NCI-H187 (cell line): ENCODE measurements at places on chromosomes 12 and 14.

DNA sequence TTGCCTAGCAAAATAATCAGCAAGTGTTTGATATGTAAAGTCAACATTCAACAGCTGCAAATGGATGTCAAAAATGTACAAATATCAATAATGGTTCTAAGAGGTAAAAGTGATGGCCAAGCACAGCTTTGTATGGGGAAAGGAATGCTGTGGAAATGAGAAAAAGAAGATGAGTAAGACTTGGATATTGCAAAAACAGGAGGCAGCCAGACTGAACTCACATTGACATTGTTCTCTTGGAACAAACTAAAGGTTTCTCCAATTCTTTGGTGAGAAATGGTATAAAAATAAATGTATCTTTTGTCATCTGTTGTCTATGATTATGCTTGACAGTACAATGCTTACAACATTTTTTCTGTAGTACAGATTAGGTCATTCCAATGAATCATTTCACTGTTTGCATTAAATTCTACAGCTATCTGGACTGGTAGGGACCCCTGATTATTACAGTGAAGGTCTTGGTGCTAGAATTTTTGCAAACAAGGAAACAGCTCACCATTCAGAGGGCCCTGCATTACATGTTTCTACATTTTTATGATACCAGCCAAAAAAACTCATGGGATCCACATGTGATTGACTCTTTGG, 465.7 kb downstream of the NOVA1 start:
- no peak for DNase-seq

GRCh38 chr14:69891422-69891821, 12.2 kb downstream of the SMOC1 start:
- DNase-seq, result no peak

- DNase-seq, result no peak
Observed at GRCh38 chr12:124481772-124482566, 85.4 kb downstream of the NCOR2 start.

DNA sequence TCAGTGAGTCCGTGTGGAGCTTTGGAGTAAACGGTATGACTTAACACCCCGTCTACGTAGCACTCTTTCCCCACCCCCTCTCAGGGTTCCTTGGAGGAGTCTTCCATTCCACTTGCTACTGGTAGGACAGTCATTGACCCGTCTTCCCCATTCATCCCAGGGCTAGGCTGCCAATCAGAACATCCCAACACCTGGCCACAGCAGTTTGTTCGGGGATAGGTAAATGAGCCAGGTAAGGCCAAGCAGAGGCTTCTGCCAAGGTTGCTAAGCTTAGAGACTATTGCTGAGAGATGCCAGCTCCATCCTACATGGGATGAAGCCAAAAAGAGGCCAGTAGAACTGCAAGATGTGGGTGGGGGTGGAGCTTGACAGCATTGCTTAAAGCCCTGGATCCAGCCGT, 130.8 kb downstream of the BCL11B start:
- DNase-seq, result no peak

- DNase-seq, result no peak
Observed at GRCh38 chr12:26027401-26027800, 68.9 kb downstream of the RASSF8 start.

DNA sequence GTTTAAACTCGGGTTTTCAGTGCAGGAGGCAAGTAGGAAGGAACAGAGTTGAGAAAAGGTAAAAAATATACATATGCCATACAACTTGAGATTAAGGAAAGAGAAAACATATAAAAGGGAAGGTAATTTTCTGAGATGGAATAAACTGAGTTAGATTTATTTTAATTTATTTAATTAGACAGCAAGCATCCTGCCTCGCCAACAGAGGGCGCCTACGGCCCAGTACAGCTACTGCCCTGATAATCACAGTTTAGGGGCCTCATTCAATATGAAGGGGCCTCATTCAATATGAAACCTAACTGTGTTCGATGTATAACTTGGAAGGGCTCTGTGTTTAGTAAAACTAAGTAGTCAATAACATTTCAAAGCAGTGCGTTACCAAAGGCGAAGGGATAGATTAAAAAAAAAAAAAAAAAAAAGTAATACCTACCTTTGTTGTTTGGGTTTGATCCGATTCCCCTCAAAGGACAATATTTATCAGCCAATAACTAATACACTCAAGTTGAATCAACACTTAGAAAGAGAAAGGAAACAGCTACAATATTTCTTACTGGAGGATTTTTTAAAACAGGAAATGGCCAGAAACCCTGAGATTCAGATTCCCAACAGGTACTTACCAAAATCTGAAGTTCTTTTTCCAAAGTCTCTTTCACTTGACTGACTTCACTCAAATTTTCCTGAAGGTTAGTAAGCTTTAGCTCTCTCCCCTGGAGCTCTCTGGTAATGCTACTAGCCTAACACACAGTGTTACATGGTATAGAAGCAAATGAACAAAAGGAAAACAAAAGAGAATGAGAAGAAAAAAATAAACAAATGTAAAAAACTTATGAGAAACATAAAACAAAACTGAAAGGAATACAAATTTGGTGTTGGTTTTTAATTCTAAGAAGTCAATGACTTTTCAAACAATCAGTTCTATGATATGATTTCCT, 70.0 kb upstream of the VPS33A start:
- no peak for DNase-seq

DNA sequence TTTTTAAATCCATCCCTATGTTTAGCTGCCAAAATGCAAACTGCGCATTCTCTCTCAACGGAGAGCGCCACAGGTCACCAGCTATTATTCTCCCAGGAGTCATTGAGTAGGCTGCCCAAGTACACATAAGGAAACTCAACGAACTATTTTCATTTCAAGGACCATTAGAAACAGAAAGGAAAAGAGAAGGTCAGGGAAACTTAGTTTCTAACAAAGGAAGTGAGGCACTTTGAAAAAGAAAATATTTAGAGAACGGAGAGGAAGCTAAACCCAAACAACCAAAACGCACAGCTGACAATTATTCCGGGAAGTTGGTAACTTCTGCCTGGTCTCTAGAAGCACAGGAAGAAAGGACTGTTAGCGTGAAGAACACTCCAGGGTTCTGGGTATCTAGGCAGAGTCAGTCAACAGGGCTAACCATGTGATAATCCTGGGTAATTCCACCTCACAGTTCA, 23.5 kb downstream of the GPHB5 start:
- DNase-seq, result no peak

DNA sequence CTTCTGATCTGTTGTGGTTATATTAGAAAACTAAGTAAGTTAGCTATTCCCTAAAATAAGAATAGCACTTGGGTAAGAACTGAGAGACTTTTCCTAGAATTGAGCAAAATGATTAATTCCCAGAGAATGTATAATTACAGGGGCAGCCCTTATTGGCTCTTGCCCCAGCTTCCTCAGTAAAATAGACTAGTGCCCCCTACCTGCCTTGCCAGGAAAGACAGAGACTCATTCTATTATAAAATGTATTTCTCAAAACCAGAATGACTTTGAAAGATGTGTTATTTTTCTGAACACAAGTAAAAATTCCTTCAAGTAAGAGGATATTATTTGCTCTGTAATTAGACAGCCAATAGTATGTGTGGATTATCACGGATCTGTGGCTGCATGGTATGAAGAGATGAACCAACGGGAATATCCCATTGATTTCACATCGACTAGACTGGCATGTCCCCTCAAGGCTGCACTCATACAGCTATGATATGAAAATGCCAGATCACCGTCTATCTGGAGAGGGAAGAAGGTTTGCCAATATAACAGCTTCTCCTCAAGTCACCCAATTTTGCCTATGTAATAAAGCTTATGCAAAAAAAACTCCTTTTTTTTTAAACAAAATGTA, 7.4 kb upstream of the GLRX5 start:
- no peak for DNase-seq

DNA sequence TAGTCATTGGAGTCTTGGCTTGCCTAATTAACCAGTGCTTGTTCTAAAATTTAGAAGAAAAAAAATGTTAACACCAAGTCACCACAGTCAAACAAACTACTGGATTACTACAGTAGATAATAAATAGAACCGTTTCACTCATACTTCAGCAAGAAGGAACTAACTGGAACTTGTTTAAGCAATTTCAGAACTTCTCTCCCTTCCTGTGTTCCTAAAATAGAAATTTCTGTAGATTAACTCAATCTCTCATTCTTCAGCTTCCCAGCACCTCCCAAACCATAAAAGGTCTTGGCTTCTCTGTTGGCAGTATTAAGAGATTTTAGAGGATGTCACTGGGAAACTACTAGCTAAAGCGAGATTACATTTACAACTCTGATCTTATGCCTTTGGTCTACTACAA, 18.6 kb downstream of the GNS start:
- no peak for DNase-seq

DNA sequence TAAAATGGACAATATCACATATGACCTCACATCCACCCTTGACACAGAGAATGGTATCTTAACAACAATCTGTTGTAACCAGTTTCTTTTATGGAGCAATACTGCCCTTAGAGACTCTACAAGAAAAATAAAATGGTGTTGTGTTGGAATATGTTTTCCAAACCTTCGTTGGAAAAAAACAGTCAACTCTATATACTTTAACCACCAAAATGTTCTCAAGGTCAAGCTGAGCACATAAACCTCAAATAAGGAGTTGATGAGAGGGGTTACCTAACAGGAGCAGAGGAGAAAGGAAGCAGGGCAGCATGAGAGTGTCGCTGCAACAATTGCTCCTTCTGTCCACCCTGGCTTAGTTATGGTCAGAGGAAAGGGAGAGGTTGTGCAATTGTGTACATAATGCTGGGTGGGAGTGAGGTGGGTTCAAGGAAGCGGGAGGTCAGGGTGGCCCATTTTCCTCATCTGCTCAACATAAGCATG, 179.2 kb upstream of the BMP4 start:
- no peak for DNase-seq

DNA sequence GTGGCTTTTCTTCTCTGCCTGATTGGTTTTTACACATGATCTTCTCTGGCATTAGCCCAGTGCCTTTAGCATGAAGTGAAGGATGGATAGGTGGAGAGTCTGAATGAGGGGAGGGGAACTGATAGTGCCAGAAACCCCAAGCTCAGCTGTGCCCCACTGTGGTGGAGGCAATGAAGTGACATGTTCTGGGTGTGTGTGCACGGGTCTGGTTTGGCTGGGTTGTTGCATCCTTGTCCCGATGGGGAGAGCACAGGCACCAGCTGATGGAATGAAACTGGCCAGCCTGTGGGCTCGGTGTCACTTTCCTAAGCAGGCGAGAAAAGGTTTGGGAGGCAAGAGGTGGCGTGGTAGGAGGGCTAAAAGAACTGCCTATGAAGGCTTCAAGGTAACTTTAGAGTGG, 65.3 kb downstream of the CACNA1C start:
- DNase-seq, result no peak

GRCh38 chr14:57485635-57486034, 8.0 kb downstream of the CCDC198 start:
- DNase-seq, result no peak

GRCh38 chr12:74538491-74539258, 1.0 kb downstream of the ATXN7L3B start:
- no peak for DNase-seq
